Left renal cortex interstitium (tissue), 4 donors: ENCODE measurements at places on chromosomes 1 and 21. TPM values are rescaled to one million over a fixed set of nuclear protein-coding genes. Genes with fewer than 3 reads are reported as not detected.

Gene CR1L
- 1.5 TPM for polyA plus RNA-seq

Gene DMRTA2
- not detected for polyA plus RNA-seq

GRCh38 chr1:28259252-28259933 lies at the start of gene SESN2:
Gene SESN2, plus strand, starts transcription at chr1:28259518. Its CDS starts 330 bp downstream, at chr1:28259848.
- peak; percentile 91 for DNase-seq

DNA sequence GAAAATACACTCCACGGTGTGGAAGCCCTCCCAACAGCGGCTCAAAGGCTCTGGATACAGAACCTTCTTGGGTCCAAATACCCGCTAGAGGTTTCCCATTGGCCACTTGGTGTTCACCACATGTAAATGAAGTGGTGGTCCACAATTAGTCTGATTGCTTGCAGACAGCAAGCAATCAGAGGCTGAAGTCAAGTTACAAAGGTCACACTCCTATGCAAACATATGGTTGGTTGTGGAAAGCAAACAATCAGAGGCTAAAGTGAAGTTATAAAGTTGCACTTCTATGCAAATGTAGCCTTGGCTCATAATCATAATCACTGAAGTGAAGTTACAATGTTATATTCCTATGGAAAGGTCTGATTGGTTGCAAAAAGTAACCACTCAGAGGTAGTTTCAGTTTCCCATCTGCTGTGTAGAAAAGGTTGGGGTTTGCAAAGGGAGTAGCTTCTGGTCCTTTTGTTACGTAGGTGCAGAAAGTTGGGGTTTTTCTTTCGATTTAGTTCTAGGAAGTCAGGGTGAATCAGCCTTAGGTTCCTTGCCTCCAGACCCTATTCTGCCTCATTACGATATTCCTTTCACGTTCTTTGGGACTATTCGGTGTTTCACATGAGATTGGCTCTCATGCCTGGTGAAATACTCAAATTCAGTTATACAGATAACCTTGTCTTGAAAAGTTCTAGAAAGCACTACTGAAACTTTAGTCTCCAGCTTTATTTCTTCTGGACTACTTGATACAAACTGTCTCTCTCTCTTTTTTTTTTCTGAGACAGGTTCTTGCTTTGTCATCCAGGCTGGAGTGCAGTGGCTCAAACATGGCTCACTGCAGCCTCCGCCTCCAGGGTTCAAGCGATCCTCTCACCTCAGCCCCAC lies 36.7 kb upstream of the MTF2 start:
- no peak for DNase-seq

DNA sequence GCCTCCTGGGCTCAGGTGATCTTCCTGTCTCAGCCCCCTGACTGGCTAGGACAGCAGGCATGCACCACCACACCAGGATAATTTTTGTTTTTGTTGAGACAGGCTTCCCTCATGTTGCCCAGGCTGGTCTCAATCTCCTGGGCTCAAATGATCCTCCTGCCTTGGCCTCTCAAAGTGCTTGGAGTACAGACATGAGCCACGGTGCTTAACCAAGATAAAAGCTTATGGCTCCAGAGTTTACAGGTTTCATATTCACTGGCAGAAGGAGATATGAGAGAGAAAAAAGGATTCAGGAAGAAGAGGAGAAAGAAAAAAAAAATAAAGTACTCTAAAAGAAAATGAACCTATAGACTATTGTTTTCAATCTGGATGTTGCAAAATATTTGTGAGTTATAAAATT lies 748.8 kb upstream of the NCAM2 start:
- DNase-seq = no peak

DNA sequence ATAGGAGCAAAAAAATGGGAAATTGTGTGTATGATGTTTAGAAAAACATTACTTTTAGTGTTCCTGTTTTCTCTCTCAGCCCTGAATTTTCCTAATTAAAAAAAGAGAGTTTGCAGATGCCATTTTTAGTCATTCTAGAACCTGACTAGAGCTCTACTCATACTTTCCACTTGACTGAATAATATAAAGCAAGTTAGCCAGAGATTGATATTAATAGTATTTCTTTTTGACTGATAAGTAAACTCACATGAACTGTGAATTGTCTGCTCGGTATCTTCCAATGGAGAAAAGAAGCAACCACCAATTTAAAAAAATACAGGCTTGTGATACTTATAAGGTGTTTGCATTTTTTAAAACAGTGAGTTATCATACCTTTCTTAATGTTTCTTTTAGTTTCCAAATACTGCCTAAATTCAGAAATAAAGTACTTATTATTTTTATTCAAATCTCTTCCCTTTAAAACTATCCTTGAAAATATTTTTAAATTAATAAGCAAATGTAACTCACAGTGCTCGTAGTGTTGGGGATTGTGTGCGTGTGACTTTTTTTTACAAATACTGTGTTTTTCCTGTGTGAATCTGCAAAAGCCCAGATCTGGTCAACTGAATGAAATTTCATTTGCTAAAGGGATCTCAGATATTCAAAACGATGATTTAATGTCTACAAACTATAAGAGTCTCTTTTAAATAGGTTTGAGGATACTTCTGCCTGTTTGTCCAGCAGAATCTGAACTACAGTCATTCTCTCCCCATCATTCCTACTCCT lies 9.8 kb downstream of the RAP1A start:
- no peak for DNase-seq

Gene CCDC30
- polyA plus RNA-seq = 13.1 TPM
